Dermis blood vessel endothelial cell (primary cell): ENCODE measurements at places on chromosomes 6 and 20. TPM values are rescaled to one million over a fixed set of nuclear protein-coding genes. Genes with fewer than 3 reads are reported as not detected.

The ITPR3 gene
- total RNA-seq: 26.9 and 42.0 TPM in 2 replicates

The PLEKHG1 gene
- total RNA-seq: 42.3 and 74.5 TPM in 2 replicates

The MYT1 gene
- total RNA-seq: not detected in 2 replicates

The UBD gene
- 5.8 and 82.4 TPM in 2 replicates for total RNA-seq

The VARS1 gene
- total RNA-seq: 39.7 and 116 TPM in 2 replicates

The CRYBG1 gene
- total RNA-seq: 38.1 and 44.9 TPM in 2 replicates

The NOTCH4 gene
- 44.3 and 63.5 TPM in 2 replicates for total RNA-seq

The CDC5L gene
- total RNA-seq: 26.2 and 31.1 TPM in 2 replicates

The BPIFB2 gene
- not detected in 2 replicates for total RNA-seq

The CALHM6 gene
- total RNA-seq: 0.33 and 0.85 TPM in 2 replicates

The ANKRD66 gene
- not detected in 2 replicates for total RNA-seq

The CDC25B gene
- 28.8 and 91.1 TPM in 2 replicates for total RNA-seq

The ZKSCAN8 gene
- 19.4 and 20.8 TPM in 2 replicates for total RNA-seq

The PTGIS gene
- 1.9 and 2.0 TPM in 2 replicates for total RNA-seq

The KCNQ2 gene
- not detected in 2 replicates for total RNA-seq

The FNDC1 gene
- not detected in 2 replicates for total RNA-seq

The HLA-DMB gene
- 1.0 and 2.9 TPM in 2 replicates for total RNA-seq

The ISM1 gene
- 0.09 and 0.17 TPM in 2 replicates for total RNA-seq

The DEFB114 gene
- total RNA-seq: not detected in 2 replicates

The PPIL4 gene
- 30.3 and 42.0 TPM in 2 replicates for total RNA-seq

The GLO1 gene
- 106 and 145 TPM in 2 replicates for total RNA-seq

The NKX2-4 gene
- not detected in 2 replicates for total RNA-seq

The SLPI gene
- total RNA-seq: 0.70 and 2.0 TPM in 2 replicates

The EEF1E1 gene
- 64.0 and 99.4 TPM in 2 replicates for total RNA-seq

The DLK2 gene
- total RNA-seq: 0.60 and 0.68 TPM in 2 replicates

The CST4 gene
- total RNA-seq: not detected in 2 replicates

The CTAGE9 gene
- total RNA-seq: not detected in 2 replicates

The ADAM33 gene
- 0.09 and 0.17 TPM in 2 replicates for total RNA-seq

The MAP7 gene
- 0.34 and 1.1 TPM in 2 replicates for total RNA-seq

The ZNF341 gene
- total RNA-seq: 1.9 and 2.4 TPM in 2 replicates

The EYS gene
- total RNA-seq: not detected in 2 replicates

The SCRT2 gene
- not detected in 2 replicates for total RNA-seq

The LY6G6F gene
- not detected in 2 replicates for total RNA-seq

The DPPA5 gene
- total RNA-seq: not detected in 2 replicates

The CGA gene
- not detected in 2 replicates for total RNA-seq

The ENPP1 gene
- total RNA-seq: 0.34 and 0.98 TPM in 2 replicates

The ZBTB12 gene
- total RNA-seq: 3.6 and 4.9 TPM in 2 replicates
